KBM-7 (cell line): ENCODE measurements at places on chromosomes 3 and 15.
A peak's percentile ranks its signal among the peaks of the same experiment; 100 is the strongest.

- DNase-seq: no peak
Measured at GRCh38 chr3:164351131-164351530, 727.2 kb downstream of the SI start.

DNA sequence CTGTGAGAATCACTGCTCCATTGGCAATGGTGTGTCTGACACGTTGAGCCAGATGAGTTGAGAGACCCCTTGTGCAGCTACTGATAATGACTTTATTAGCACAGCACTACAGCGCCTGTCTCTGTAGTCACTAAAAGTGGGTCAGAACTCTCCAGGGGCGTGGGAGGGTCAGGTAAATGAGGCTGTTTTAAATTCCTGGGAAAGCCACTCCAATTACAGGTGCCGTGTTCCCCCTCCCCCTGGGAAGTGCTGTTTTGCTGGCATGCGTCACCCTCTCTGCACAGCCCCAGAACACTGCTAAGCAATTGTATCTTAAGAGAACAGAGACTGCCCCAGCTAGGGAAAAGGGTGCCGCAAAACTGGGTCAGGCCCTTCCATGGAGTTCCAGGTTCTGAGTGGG lies 21.5 kb upstream of the CPNE9 start:
- DNase-seq: no peak

DNA sequence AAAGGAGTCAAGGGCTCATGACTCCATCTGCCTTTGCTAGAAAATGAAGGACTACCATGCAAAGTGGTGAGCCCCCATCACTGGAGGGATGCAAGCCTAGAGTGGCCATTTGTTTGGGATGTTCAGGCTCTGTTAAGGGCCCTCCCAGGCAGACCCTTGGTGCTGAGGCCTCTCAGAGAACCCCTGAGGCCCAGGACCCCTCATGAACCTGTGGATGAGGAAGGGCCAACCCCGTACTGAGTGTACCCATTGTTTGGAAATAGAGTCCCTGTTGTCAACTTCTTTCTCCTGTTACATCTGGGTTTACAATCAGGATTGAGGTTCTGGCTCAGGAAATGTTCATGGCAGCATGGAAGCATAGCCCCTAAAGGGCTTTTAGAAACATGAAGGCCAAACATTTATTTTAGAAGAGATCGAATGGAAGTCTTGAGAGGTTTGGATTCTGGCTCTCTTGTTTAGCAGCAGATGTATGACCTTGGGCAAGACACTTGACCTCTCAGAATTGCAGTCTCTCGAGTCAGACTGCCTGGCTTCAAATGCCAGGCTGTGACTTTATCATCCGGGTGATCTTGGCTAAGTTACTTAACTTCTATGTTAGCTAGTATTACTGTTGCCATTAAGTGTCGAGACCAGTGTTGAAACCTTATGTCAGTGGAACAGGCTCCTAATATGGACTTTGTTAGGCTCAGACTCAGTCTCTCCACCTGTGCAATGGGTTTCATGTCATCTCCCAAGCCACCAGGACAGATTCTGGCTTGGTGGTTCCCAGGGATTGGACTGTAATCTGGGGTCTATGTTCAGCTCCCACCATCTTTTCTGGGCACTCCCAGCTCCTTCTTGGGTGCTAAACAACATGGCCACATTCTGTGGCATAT lies 12.4 kb downstream of the ITGA11 start:
- no peak for DNase-seq

DNA sequence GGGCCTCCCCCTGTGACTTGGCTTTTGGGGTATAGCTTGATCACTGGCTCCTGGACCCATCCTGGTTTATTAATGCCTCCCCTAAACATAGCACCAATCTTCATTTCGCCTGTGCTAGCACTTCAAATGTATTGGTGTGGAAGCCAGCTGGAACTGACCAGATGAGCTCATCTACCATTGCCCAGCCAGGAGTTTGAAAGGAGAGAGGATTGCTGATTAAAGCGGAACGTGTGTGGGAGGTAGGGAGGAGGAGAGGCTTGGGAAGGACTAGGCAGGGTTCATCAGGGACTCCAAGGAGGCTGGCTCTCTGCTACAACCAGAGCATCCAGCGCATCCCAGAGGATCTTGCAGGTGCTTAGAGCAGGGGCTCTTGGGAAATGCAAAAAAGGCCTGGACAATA lies 34.4 kb upstream of the TLE3 start:
- no peak for DNase-seq

GRCh38 chr3:29207427-29207826 lies 73.4 kb upstream of the RBMS3 start:
- no peak for DNase-seq

- DNase-seq: no peak
Measured at GRCh38 chr3:16686679-16687078, 81.5 kb upstream of the DAZL start.

- DNase-seq: peak; percentile 27
Measured at GRCh38 chr15:101105059-101105891, 146.6 kb downstream of the CHSY1 start.

DNA sequence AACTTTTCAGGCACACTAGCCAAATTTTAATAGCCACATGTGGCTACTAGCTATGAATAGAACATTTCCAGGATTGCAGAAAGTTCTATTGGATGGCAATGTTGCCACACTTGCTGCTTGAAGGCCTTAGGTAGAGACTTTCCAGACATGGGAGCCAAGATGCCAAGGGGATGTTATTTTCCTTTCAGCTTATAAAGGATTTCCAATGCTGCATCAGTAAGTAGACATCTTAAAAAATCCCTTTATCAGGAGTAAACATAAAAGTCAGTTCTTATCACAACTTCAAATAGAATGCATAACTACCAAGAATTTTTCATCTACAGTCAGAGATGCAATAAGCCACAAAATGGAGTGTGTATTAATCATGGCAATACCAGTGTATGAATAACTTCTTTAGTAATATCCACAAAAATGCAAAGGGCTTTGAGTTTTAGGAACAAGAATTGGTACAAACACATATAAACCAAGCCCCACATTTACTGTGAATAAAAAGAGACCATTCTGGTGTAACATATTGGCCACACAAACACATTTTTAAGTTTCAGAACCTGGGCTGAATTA lies 457.1 kb upstream of the ADAMTS9 start:
- no peak for DNase-seq

DNA sequence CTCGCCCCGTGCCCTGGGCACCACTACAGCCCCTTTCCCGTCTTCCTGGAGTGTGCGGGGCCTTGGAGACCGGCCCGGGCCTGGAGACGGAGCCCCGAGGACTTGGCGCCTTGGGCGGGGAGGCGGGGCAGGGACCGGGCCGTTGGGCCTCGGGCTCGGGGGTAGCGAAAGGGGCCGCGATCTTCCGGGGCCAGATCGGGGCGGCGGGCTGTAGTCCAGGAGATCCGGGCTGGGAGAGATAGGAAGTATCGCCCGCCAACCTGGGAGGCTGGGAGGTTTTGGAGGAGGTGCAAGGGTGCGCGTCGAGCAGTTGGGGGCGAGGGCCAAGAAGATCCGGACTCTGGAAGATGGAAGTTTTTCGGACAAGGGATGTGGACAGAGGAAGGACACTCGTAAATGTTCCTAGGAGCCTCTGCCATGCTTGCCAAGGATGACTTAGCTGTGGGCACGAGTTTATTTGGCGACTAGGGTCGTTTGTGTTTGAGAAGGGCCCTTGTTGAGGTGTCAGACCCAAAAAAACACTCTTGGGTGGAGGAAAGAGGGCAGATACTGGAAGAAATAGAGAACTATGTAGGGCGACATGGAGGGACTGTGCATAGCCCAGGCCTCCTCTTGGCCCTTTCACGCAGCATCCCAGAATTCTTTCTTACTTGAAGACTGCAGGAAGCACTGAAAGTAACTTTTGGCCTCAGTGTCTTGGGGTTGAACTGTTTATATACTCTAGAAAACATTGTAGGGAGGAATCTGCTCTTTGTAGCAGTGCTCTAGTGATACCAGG lies 712 bp downstream of the RTF1 start:
- DNase-seq: peak; percentile 47

GRCh38 chr3:125990253-125990970 lies 21.4 kb downstream of the ROPN1B start:
- no peak for DNase-seq

- peak; percentile 60 for DNase-seq
Measured at GRCh38 chr3:151890721-151891141, 17.3 kb downstream of the SUCNR1 start.

DNA sequence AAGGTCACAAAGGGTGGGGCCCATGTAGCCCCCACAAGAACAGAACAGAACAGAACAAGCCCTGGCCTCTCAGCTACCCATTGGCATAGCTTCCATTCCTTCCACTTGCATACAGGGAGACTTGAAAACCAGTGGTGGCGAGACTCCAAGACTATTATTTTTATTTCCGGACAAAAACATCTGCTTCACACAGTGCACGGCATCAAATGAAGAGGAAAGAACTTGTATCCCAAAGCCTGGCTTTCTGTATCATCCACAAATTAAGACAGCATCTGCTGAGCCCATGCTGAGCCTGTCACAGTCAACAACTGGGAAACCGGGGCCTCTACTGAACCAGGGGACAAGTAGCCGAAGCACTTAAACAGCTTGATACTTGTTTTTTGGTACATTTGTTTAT lies 56.0 kb downstream of the CLEC3B start:
- no peak for DNase-seq

GRCh38 chr15:55289011-55289745 lies 435 bp downstream of the RAB27A start:
- DNase-seq: no peak

GRCh38 chr15:57654153-57654852 lies 52.2 kb upstream of the POLR2M start:
- no peak for DNase-seq

- DNase-seq: no peak
Measured at GRCh38 chr3:116056280-116056679, 389.0 kb downstream of the LSAMP start.

DNA sequence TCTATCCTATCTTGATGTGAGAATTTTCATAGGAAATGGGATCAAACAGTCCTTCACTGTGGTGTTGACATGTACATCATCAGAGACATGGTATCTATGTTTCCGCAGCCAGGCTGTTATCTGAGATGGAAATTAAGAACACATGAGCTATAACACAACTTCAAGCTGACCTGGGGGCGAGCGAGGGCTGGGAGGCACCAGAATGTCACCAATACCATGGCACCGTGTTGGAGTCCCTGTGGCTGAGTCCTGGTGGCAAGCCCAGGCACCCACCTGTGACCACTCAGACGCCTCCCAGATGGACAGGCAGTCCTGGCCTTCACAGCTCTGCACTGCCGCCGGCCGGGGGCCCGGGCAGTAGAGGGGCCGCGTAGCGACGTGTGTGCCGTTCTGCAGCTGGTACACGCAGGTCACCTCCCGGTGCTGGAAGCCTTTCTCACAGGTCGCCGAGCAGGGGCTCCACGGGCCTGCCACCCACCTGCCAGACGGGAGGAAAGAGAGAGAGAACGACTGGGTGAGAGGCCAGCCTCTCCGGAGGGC lies 263.9 kb upstream of the LYSMD4 start:
- DNase-seq: no peak

- DNase-seq: peak; percentile 69
Measured at GRCh38 chr3:52004163-52004787, 8.6 kb upstream of the RPL29 start.
